ENCODE measurements at places on chromosomes 1 and 21.

- DNase-seq, result no peak
These were observed 68.1 kb downstream of the MRPL37 start for GRCh38 chr1:54267815-54268761.

DNA sequence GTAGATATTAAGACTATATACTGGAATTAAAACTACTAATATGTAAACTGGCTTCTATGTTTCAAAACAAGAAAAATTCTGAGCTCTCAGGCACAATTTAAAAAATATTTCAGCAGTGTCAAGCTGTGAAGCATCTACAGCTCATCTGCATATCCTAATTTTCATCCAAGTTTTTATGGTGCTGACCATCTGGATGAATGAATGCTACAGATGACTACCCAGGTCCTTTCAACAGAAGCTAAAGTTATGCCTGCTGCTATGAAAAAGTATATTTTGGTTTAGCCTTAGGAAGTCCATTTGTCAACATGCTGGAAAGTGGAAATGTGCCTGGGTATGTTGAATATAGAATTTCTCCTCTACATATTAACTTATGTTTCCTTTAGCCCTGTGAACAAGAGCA is 206.9 kb downstream of the NEGR1 start:
- DNase-seq, result no peak

- DNase-seq, result no peak
These were observed 48.7 kb downstream of the TNN start for GRCh38 chr1:175116210-175116798.

GRCh38 chr1:169180174-169180573 is 73.7 kb downstream of the ATP1B1 start:
- no peak for DNase-seq

GRCh38 chr1:233025567-233025966 is 75.2 kb downstream of the NTPCR start:
- DNase-seq, result no peak

- DNase-seq, result no peak
These were observed 127.4 kb upstream of the NRIP1 start for GRCh38 chr21:15192243-15192642.

DNA sequence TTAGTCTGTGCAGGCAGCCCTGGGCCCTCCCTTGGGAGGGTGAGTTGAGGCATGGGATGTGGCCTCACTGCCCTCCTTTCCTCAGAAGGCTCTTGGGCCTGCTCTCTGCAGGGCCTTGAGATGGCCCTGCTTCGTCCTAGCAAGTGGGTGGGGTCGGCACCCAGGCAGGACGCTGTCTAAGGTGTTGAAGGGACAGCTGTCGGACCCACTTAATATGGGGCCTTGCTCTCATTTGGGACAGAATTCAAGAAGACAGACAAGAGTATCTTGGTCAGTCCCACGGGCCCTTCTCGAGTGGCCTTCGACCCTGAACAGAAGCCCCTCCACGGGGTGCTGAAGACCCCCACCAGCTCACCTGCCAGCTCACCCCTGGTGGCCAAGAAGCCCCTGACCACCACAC is 26.0 kb upstream of the PDXK start:
- no peak for DNase-seq
